ENCODE measurements at places on chromosomes 3 and 15.

GRCh38 chr3:52345521-52346109, 29.5 kb downstream of the DNAH1 start:
- DNase-seq: no peak

DNA sequence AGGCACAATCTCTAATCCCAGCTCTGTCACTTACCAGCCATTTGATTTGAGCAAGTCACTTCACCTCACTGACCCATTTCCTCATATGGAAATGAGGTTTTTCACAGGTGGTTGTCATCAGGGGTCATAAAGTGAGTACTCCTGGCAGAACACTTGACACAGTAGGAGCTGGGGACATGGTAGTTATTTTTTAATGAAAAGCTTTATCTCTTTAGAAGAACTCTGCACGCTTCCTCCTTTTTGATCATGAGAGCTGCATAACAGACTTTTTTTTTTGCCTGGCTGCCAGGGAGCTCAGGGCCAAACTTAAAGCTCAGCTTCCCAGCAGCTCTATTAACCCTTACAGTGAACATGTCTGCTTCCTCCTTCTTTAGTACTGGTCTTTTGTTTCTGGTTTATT, 8.4 kb downstream of the VWA5B2 start:
- DNase-seq: no peak

DNA sequence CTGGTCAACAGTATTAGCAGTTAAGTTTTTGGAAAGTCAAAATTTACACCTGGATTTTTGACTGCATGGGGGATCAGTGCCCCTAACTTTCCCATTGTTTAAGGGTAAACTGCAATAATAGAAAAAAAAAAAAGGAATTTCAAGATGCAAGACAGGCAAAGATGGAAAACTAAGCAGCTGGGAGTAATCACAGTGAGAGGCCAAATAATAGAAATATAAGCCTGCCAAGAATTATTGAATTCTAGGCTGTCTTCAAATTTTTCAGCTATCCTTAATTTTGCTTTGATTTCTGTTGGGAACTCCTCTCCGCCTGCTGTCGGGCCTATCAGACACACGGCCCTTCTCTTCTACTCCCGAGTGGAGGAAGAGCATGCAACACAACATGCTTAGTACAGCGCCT, 215.5 kb upstream of the LMCD1 start:
- DNase-seq: no peak

DNA sequence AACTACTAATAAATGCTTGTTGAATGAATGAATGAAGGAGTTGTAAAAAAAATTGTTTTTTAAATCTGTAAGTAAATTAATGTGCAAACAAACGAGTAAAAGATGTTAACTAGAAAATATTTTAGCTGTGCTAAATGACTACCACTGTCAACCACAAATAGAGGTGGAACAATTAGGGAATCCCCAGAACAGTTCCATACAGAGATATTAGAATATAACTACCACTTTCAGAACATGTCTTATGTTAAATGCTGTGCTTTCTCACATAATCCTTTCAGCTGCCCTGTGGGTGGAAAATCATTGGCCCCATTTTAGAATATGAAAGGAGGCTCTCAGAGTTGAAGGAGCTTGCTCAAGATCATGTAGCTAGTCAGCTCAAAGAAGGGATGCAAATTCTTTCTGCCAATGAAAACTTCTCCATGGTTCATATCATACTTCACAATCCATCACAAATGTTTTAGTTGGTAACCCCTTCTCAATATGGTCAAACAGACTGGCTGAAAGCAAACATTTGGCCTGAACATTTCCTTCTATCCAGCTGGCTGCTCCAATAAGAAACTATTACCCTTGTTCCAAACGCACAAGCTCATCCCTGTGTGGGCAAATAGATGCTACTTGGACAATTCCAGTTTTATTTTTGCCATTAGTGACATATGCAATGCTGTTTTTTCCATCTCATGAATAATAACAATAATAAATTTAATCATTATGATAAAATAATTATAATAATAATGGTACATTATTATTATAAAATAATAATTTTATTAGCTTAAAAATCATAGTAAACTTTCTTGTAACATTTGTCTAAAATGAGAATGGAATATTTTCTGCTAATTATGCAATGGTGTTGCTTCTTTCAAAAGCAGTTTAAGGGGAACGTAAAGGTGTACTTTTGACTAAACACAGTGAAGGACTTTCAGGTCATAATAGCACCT, 290.4 kb upstream of the STT3B start:
- no peak for DNase-seq

DNA sequence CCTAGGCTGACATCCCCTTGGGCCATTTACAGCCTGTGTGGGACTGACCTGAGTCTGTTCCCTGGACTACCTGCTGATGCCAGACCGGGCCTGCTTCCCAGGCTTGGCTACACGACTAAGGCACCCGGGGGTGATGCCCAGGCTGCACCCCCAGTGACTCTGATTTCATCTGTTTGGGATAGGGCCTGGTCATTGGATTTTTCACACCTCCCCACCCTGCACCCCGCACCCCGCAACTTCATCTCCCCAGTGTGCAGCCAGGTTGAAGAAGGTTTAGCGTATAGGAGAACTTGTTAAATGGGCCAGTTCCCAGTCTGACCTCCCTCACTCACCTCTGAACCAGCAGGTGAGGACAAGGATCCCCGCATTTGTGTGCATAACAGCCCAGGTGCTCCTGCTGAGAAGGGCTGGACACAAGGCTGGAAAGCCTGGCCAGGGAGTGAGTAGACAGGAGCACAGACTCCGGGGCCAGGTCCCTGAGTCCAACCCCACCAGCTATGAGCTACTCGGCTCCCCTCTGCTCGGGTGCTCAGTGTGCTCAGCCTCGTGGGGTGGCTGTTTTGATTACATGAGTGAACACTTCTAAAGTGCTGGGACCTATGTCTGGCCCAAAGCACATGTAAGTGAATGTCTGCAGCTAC, 18.5 kb downstream of the SLC6A20 start:
- DNase-seq: no peak

DNA sequence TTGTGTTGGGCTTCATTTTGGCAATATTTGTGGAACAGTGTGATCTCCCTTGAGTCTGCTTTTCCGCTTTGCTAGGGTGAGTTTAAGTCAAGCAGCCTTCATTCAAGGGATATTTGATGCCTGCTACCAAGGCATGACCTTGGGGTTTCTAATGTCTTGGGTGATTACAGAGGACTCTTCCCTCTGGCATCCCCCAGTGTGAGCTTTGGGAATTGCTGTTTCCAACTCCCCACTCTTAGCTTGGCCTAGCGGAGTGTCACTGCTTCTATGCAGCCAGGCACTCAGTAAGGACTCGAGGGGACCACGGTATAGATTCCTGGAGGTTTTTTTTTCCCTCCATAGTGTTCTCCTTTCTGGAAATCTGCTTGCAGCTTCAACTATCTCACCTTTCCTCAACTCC, 21.1 kb downstream of the GCNT3 start:
- DNase-seq: no peak

GRCh38 chr3:32640939-32641338, 44.0 kb upstream of the CNOT10 start:
- DNase-seq: no peak

- no peak for DNase-seq
Measured at GRCh38 chr3:129333891-129334290, 55.2 kb downstream of the HMCES start.

DNA sequence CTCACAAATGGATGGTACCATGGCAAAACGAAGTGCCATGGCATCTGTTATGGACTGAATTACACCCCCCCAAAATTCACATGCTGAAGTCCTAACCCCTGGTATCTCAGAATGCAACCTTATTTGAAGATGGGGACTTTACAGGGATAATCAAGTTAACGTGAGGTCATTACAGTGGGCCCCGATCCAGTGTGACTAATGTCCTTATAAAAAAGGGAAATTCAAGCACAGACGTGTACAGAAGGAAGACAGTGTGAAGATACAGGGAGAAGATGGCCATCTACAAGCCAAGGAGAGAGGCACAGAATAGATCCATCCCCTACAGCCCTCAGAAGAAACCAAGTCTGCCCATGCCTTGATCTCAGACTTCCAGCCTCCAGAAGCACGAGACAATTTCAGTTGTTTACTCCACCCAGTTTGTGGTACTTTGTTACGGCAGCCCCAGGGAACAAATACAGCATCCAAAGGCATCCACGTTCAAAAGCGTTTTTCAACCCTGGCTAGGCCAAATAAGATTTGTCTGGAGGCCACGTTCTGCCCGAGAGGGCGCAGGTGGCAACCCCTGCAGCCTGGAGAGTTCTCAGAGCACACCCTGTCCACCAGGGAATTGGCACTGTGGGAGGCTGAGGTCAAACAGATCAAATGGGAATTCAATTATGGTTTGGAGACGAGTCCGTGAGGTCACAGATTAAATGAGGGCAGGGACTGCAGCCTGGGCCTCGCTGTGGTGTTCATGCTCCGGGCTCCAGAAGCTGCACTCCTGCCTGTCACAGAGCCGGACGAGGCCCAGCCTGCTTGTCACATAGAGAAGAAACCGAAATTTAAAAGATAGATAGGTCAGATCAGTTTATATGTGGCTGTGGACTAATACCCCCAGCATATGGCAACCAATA, 494.8 kb downstream of the SHQ1 start:
- no peak for DNase-seq

DNA sequence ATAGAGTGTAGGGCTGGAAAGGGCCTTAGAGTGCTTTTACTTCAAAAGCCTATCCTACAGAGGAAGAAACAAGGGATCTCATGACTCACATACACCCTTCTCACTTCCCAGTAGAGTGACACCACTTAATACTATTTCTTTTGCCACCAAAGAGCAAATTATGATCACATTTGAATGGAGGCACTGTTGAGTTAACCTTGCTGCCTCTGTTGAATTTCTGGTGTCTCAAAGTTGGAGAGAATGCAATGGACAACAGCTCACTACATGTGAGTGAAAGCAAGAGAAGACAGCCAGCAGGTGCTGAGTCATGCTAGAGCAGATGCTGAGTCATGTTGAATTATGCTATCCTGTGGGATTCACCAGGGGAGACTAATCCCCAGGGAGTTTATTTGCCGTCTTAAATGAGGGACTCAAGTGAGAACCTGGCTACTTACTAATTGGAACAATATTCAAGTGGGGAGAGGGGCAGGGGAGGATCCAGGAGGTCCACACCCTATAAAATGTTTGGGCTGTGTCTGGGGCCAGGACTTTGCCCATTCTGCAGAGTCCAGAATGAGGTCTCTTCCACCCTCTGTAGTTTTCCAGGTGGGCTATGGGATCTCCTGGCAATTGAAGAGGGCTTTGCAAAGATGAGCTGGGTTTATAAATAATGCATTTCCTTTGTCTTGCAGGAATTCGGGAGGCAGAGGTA, 35.8 kb downstream of the ST8SIA2 start:
- no peak for DNase-seq

GRCh38 chr3:193348686-193349085, 29.9 kb downstream of the ATP13A5 start:
- no peak for DNase-seq

- DNase-seq: no peak
Measured at GRCh38 chr3:65564483-65564882, 474.2 kb downstream of the MAGI1 start.

DNA sequence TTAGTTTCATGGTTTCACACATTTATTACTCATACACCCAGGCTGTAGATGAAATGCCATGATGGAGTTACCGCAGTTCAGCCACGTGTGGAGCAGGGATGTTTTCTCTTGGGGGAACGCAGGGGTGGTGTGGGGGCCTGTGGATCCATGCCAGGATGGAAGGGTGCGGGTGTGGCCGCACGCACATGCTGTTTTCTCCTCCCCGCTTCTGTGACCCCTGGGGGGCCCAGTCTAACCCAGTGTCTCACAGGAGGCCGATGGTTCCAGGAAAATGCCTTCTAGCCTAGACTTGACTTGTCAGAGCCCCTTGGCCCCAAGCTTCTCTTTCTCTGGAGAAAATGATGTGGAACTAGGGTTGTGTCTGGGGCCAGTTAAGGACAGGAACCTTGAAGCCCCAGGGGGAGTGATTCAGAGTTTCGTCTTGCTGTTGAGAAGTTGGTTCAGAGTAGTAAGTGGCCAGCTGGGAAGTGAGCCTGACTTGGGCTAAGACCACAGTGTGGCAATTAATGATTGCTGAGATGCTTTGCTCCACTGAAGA, 240.4 kb upstream of the BHLHE40 start:
- peak; percentile 44 for DNase-seq

DNA sequence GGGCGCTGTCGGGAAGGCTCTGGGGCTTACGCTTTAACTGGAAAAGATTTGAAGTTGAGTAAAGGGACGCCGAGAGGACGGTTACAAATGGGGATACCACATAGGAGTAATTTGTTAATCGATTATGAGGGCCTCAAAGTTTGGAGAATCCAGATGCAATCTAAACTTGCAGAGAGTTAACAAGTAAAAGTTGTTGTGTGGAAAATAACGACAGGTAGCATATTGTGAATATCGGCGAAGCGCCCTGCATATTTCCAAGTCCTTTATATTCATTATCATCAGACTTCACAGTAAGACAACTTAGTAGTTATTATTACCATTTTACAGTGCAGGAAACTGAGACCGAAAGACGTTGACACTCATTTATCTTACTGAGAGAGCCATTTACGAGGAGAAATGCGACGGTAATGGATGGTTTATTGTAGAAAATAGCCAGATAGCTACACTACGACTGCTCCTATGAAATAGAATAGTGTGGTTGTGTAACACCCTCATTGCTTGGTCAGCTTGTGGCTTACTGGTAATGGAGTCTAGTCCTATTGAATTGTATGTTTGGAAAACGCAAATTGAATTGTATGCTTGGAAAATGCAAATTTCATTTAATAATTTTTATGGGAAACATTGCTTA, 700 bp downstream of the MKRN2 start:
- DNase-seq: no peak

- no peak for DNase-seq
Measured at GRCh38 chr3:50525987-50526386, 22.6 kb upstream of the CACNA2D2 start.

DNA sequence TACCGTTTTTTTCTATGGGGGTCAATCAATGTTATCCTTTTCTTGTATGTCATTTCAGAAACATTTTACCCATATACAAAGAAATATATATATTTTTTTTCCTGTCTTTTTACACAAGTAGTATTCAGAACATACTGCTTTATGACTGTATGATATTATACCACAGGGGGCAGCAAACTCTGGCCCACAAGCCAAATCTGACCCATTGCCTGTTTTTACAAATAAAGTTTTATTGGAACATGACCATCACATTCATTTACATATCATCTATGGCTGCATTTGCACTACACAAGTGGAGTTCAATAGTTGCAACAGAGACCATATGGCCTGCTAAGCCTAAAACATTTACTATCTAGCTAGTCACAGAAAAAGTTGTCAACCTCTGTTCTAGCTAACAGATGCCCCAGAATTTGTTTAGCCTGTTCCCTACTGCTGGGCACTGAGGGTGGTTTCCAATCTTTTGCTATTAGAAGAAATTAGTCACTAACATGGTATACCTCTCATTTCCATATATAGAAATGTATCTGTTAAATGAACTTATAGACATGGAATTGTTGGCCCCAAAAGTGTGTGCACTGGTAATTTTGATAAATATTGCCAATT, 57.7 kb downstream of the BFSP2 start:
- no peak for DNase-seq

GRCh38 chr3:114418724-114419543, 125.1 kb downstream of the TIGIT start:
- DNase-seq: no peak

DNA sequence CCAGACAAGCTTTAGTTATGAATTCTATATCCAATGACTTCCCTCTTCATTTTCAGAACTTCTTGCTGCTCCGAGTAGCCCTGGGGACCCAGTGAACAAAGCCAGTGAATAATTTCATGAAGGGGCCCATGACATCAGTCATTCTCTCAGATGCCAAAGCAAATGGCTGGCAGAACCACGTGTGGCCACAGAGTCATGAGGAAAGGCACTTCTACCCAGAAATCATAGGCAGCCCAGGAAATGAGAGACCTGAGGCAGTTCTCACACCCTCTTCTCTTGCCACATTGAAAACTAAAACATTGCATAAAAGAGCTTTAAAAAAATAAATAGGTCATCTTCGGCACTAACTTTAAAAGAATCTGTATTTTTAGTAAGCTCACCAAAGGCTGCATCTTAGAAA, 4.3 kb upstream of the UACA start:
- no peak for DNase-seq

All from CD4-positive, alpha-beta T cell (primary cell).